ENCODE measurements at places on chromosomes 13 and 19. TPM values are rescaled to one million over a fixed set of nuclear protein-coding genes. Genes with fewer than 3 reads are reported as not detected.
A peak's percentile ranks its signal among the peaks of the same experiment; 100 is the strongest.

STOML3 gene
- not detected for total RNA-seq

LACC1 gene
- 0.14 TPM for total RNA-seq

ZNF534 gene
- not detected for total RNA-seq

CBLC gene
- total RNA-seq: 16.3 TPM

CPB2 gene
- not detected for total RNA-seq

ADAT3 gene
- 12.7 TPM for total RNA-seq

RXFP2 gene
- not detected for total RNA-seq

PRTN3 gene
- 0.66 TPM for total RNA-seq

APC2 gene
- 0.31 TPM for total RNA-seq

LYPD5 gene
- total RNA-seq: 0.21 TPM

LGALS14 gene
- total RNA-seq: not detected

CD37 gene
- 0.44 TPM for total RNA-seq

GPC6 gene
- total RNA-seq: 77.2 TPM

ZNF699 gene
- total RNA-seq: 4.7 TPM

- DNase-seq: peak; percentile 20
Observed at GRCh38 chr13:73767747-73768315, 366.4 kb downstream of the KLF12 start.

- no peak for DNase-seq
Observed at GRCh38 chr19:4554717-4555116, 4.8 kb downstream of the SEMA6B start.

- no peak for DNase-seq
Observed at GRCh38 chr19:16222806-16223205, 25.1 kb downstream of the AP1M1 start.

DNA sequence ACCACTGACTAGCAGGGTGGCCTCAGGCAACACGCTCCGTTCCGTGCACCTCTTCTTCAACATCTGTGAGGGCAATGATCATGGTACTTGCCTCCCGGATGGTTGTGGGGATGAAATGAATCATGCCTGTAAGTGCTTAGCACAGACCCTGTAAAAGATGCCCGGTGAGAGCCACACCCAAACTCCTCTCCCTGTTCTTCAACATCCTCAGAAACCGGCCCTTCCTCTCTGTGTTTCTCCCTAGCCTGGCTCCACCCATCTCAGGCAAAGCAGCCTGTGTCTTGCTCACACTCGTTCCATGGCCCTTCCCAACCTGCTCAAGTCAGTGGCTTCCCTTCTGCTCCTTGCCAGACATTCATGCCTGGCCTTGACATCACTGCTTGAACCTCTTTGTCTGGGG, 5.8 kb upstream of the DMKN start:
- no peak for DNase-seq

GRCh38 chr19:50678323-50678722, 29.1 kb downstream of the C19orf81 start:
- DNase-seq: no peak

DNA sequence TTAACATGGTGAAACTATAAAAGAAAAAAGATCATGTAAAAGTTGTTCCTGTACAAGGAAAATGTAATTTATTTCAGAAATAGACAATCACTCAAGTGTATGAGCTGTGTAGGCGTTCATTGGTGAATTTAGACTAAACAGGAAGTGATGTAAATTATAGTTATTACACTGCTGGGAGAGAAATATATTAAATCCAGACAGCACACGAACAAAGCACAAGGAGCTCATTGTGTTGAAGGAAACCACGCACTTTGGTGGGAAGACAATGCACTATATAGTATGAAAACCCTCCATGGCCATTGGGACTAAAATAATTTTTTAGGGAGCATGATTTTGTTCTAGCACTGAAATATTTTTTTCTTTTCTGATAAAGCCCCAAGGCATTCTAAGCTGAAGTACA, 450.5 kb downstream of the KLF12 start:
- no peak for DNase-seq

- peak; percentile 47 for DNase-seq
Observed at GRCh38 chr13:97359181-97360057, 74.5 kb upstream of the RAP2A start.

DNA sequence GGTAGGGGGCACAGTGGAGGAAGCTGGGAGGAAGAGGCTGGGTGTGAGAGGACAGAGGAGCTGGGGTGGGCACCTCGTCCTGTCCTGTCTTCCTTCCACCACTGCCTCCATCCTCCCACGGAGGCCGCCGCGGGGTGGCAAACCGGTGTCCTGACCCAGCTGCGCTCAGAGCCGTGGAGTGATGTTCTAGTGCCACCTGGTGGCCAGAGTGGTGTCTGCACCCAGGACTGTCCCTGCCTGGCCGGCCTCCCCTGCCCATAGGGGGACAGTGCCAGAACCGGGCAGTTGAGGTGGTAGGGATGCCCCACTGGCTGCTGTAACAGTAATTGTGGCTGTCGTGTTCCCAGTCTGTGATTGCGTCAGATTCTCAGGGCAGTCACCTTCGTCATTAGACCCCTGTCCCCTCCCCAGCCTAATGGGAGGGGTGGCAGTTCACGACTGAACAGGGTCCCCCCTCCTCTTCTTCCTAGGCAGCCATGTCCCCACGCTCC, 11.1 kb upstream of the ARRDC2 start:
- peak; percentile 97 for DNase-seq

DNA sequence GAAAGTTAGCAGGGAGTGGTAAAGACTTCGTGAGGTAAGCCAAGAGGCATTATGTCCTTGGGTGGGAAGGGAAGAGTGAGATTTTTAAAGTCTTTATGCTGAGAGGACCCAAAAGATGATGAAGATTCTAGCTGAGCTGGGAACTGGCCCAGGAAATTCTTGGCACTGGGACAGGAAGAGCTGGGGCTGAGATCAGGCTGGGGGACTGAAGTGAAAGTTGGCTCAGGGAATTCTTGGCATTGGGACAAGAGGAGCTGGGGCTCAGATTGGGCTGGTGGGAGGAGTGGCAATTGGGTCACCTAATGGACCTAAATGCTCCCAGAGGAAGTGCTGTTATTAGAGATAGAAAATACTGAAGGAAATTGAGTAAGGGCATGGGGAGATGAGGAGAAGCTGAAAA, 8.8 kb downstream of the SCEL start:
- peak; percentile 10 for DNase-seq

GRCh38 chr13:48266150-48266549, 33.1 kb downstream of the ITM2B start:
- DNase-seq: no peak

GRCh38 chr19:45866400-45867176, 2.5 kb downstream of the FOXA3 start:
- DNase-seq: peak; percentile 43

DNA sequence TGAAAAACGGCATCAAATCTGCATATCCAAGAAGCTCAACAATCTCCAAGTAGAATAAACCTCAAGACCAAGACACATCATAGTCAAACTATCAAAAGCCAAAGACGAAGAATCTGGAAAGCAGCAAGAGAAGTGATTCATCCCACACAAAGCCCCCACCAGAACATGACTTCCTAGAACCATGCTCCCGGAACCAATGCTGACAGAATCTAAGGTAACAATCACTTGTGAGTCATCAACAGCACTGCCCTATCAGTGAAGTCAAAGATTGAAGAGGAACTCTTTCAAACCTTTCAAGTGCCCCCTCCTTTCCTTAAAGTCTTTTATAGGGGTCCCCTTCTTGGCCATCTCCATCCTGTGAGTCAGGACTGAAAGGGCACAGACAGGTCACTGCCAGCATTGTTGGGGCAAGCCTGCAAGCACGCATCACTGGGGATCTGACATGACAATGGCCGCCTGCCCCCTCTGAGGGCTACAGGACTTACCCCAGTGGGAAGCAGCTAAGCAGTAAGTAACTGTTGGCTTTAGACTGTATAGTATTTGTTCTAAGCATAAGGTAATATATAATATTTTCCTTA, at the start of gene CCDC70:
CCDC70 (plus strand) TSS at position 247 of the 578 bp plus-strand sequence. CDS start 3,443 bp downstream, outside the sequence.
- no peak for DNase-seq

- no peak for DNase-seq
Observed at GRCh38 chr19:9811139-9811538, 7.7 kb downstream of the FBXL12 start.

DNA sequence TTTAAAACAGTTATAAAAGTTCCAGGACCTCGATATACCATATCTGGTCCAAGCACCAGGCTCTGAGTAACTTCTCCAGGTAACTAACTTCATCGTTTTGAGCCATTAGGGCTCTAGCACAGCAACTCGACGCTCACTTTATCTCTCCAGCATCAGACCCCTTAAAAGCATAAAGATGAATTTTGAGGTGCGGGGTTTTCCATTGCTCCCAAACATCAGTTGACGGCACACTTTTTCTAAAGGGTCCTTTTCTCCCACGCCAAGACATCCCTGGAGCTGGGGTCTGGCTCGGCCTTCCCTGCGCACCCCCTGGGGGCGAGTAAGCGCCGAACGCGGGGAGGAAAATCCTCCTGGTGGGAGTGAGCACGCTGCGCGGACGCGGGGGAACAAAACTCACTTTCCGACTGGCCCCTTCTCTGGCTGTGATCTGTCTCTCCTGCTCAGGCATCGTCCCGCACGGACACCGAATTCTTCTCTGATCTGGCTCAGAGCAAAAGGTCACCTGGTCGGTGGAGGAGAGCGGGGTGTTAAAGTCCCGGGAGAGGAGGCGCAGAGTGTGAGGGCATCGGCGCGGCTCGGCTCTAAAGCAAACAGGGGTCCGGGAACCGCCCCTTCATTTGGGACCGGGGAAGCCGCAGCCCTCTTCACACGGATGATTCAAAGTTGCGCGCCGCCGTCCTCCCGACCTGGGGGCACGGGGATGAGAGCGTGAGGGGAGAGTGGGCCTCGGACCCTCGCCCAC, at the start of gene ATP7B:
ATP7B (minus strand) TSS at position 561 of the 742 bp plus-strand sequence; CDS start at position 448, 113 bp downstream.
- DNase-seq: peak; percentile 86

DNA sequence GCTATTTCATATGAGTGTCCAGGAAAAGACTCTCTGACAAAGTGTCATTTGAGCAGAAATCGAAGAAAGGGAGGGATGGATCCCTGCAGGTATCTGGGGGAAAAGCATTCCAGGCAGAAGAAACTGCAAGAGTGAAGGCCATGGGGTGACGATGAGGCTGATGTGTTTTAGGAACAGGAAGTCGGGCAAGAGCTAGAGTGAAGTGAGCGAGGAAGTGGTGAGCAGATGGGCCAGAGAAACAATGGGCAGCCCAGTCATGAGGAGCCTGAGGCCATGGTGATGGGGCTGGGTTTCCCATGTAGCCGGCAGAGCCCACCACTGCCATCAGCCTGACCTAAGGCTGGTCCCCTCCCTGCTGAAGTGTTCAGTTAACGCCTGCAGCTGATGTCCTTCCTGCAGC, 150.2 kb downstream of the TNFSF13B start:
- DNase-seq: no peak

DNA sequence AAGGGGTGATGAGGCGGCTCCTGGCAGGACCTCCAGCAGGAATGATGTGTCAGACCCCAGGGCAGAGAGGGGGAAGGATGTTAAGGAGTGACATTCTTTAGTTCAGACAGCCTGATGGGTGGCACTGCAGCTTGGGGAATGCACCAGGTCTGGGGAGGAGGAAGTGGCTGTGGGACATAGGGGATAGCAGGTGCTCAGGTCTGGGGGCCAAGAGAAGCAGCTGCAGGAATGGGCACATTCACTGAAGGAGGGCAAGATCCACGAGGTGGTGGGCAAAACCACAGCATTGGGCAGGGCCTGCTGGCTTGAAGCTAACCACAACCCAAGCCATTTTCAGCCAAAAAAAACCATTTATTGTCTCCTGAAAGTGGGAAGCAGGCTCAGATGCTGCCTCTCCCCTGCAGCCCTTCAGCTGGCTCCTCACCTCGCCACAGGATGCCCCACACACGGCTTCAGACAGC, 26.5 kb downstream of the COMP start:
- no peak for DNase-seq

- peak; percentile 37 for DNase-seq
Observed at GRCh38 chr19:33520844-33521479, 629 bp downstream of the PEPD start.

- DNase-seq: peak; percentile 81
Observed at GRCh38 chr19:40594255-40594654, 6.9 kb upstream of the LTBP4 start.

DNA sequence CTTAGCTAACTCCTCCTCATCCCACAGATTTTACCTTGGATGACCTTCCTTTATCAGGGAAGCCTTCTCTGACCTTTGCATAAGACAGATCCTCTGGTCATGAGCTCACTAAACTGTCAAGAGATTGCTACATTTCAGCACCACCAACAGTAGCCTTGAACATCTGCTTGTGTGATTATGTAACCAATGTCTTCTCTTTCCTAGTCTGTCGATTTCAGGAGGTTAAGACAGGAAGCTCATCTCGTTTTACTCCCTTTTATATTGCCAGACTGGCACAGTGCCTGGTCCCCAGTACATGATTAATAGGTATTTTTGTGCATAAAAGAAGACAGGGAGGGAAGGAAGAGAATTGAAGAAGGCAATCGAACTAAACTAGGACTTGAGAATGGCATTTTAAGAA, 1697.7 kb downstream of the EFNB2 start:
- no peak for DNase-seq

GRCh38 chr13:51091839-51092238, 19.2 kb downstream of the C13orf42 start:
- DNase-seq: peak; percentile 37

- DNase-seq: peak; percentile 43
Observed at GRCh38 chr19:48297975-48298374, 27.4 kb upstream of the EMP3 start.

DNA sequence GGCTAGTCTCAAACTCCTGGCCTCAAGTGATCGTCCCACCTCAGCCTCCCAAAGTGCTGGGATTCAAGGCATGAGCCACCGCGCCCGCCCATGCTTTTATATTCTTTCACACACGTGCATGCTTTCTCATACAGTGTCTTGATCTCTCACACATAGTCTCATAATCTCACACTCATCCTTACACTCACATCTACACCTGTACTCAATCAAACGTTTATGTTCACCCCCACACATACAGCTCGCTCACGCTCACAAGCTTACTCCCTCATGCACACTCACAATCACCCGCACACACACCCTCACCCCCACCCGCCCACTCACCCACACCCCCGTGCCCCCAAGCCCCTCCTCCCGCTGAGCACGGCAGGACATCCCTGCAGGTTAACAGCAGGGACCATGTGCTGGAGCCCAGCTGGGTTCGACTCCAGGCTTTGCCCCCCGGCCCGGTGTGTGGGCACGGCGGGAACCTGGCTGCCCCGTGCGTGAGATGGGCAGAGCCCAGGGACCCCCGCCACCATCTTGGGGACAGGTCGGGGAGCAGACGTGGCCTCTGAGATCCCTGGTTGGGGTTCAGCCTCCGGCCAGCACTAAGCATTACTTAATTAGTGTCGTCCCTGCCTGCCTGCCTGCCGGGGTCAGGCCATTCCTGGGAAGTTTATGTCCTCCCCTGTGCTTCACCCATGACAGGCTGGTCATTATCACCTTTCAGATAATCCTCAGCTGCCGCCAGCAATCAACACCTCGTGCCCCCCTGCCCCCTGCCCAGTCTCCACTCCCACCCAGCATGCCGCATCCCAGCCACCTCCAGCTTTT, 11.4 kb downstream of the SBK2 start:
- peak; percentile 54 for DNase-seq

- DNase-seq: peak; percentile 99
Observed at GRCh38 chr19:50203281-50204080, at the start of gene MYH14. MYH14 (plus strand) TSS chr19:50203622; CDS start chr19:50210366, 6,744 bp downstream.

GRCh38 chr19:648305-648704, 8.6 kb downstream of the FGF22 start:
- DNase-seq: no peak
